ENCODE measurements at places on chromosomes 16 and 17. TPM values are rescaled to one million over a fixed set of nuclear protein-coding genes. Genes with fewer than 3 reads are reported as not detected.
A peak's percentile ranks its signal among the peaks of the same experiment; 100 is the strongest.

GRCh38 chr16:11621920-11622651 lies 35.4 kb upstream of the LITAF start:
- no peaks in the 10 kb centered on the region for H3K4me1 ChIP-seq
- no peak overlapping the region for H3K27ac ChIP-seq
- no peak overlapping the region for H3K4me3 ChIP-seq
- DNase-seq, result no peak

DNA sequence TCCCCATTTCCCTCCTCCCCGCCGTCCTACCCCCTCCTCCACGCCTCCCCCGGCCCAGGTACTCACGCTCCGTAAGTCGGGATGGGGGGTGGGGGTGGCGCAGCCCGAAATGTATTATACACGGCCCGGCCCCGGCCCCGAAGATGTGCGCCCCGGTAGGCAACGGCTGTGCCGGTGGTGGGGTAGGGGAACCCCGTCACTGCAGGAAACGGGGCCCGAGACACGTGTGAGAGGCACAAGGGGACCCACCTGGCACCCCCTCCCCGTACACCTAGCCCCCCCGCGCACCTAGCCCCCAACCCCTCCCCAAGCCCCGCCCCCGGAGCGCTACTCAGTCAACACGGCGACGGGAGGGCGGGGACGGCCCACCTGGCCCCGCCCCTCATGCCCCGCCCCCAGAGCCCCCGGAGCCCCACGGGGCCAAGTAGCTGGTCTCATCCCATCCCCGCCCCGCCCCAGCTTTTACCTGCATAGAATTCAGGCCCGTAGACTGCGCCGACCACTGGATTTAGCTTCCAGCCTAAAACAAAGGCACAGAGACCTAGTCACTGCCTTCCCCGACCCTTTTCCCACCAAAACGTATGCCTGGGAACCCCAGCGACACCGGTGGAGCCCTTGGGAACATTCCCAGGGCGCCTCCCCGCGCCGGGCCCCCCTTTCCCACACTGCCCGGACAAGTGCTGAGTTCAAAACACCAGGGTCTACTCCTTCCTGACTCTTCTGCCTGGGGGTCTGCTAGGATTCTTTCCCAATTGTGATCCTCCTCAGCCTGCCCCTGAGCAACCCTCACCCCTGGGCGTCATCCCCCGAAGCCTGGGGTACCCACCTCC lies 22.8 kb downstream of the ENGASE start:
- H3K27ac ChIP-seq, result no peak overlapping the region
- no peaks in the 10 kb centered on the region for H3K27me3 ChIP-seq
- H3K4me3 ChIP-seq, result no peak overlapping the region
- no peak for DNase-seq
- no peaks in the 10 kb centered on the region for H3K4me1 ChIP-seq
- no peaks in the 10 kb centered on the region for H3K36me3 ChIP-seq

GRCh38 chr16:27600381-27600780 lies 50.4 kb downstream of the KATNIP start:
- DNase-seq, result no peak
- no peak overlapping the region for H3K4me3 ChIP-seq
- H3K36me3 ChIP-seq, result no peaks in the 10 kb centered on the region
- no peaks in the 10 kb centered on the region for H3K27me3 ChIP-seq
- H3K27ac ChIP-seq, result no peak overlapping the region
- no peaks in the 10 kb centered on the region for H3K4me1 ChIP-seq

GRCh38 chr16:58099097-58099955 lies 29.9 kb downstream of the CFAP20 start:
- H3K27me3 ChIP-seq, result no peaks in the 10 kb centered on the region
- no peak for DNase-seq

The TPSD1 gene
- total RNA-seq, result not detected

GRCh38 chr16:73063854-73064211 lies 15.9 kb upstream of the ZFHX3 start:
- no peaks in the 10 kb centered on the region for H3K27me3 ChIP-seq
- H3K27ac ChIP-seq, result no peak overlapping the region
- peaks cover 39% of the 10 kb centered on the region for H3K4me1 ChIP-seq
- DNase-seq, result no peak

DNA sequence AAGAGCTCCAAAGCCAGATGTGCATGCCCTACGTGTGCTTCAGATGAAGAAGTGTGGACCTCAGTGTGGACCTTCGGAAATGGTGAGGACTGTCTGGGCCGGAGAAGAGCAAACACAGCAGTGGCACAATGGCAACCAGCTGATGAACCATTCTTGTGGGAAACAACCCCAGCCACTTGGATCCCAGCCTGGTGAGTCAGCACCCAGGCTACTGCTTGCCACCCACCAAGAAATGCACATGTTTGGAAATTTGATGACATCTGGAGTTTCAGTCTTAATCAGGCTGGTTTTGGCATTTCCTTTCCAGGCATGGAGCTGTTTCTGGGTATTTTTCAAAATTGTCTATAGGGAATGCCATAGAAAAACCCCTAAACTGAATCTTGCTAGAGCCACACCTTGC lies 42.7 kb downstream of the DYNLRB2 start:
- no peaks in the 10 kb centered on the region for H3K4me1 ChIP-seq
- no peaks in the 10 kb centered on the region for H3K36me3 ChIP-seq
- no peak overlapping the region for H3K4me3 ChIP-seq
- no peaks in the 10 kb centered on the region for H3K27me3 ChIP-seq
- no peak for DNase-seq

DNA sequence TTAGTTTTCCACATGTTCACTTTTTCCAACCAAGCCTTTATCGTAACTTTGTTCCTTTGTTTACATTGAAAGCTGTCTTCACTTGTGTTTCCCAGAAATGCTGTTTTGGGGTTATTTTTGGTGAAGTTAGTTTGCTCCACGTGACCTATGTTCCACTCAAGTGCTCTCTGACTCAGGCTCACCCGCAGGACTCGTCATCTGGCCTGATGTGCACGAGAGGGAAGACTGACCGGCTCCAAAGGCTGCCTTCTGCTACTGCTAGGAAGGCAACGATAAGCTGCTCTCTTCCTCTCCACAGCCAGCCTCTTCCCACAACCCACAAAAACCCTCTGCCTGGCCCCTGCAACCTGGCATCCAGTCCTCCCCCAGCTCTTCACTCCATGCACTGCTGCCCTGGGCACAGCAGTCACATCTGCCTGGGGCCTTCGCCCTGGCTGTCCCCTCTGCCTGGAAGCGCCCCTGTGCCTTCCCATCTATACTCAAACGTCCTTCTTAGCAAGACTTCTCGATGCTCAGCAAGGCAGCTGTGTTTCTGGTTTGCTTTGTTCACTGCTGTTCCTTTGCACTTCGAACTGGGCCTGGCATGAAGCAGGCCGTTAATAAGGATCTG lies 28.0 kb downstream of the ZCCHC14 start:
- H3K36me3 ChIP-seq, result no peaks in the 10 kb centered on the region
- peaks cover 42% of the 10 kb centered on the region for H3K4me1 ChIP-seq
- H3K27me3 ChIP-seq, result no peaks in the 10 kb centered on the region
- H3K4me3 ChIP-seq, result no peak overlapping the region
- peak; percentile 64 for DNase-seq

- H3K4me3 ChIP-seq, result peak within 1 kb of the TSS; percentile 65
- no peaks in the 10 kb centered on the region for H3K27me3 ChIP-seq
- H3K27ac ChIP-seq, result peak within 1 kb of the TSS; percentile 60
Observed at GRCh38 chr17:12789481-12790248, at the start of gene ARHGAP44. ARHGAP44 (plus strand) TSS chr17:12789498; CDS start chr17:12789839, 341 bp downstream.

DNA sequence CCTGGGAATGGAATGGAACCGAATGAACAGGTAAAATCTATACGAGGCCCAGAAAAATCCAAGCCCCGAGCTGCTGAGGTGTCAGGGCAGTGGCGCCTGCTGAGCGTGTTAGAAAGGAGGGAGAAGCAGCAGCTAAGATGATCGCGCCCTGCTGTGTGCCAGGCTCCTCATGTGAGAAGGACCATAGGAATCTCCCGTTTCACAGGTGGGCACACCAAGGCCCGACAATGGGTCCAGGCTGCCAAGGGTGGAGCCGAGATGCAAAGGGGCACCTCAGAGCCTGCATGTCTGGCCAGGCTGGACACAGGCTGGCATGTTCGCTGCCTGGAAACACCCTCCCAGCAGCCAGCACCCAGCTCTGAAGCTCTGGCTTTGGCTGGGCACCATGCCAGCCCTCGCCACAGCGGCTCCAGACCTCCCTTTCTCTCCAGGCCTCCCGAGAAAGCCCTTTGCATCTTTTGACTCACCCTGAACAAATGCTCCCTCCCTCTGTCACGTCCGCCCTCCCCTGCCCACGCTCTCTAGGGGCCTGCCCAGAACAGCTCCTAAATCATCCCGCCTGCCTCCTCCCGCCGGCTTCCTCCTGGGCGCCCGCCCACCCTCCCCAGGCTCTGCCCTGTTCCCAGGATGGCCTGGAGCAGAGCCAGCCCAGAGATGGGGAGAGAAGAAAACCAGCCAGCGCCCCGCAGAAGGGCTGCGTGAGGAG lies 217.8 kb upstream of the GSE1 start:
- H3K4me1 ChIP-seq, result no peaks in the 10 kb centered on the region
- DNase-seq, result peak; percentile 74
- H3K4me3 ChIP-seq, result no peak overlapping the region
- no peaks in the 10 kb centered on the region for H3K27me3 ChIP-seq
- no peak overlapping the region for H3K27ac ChIP-seq

The MYH1 gene
- not detected for total RNA-seq

DNA sequence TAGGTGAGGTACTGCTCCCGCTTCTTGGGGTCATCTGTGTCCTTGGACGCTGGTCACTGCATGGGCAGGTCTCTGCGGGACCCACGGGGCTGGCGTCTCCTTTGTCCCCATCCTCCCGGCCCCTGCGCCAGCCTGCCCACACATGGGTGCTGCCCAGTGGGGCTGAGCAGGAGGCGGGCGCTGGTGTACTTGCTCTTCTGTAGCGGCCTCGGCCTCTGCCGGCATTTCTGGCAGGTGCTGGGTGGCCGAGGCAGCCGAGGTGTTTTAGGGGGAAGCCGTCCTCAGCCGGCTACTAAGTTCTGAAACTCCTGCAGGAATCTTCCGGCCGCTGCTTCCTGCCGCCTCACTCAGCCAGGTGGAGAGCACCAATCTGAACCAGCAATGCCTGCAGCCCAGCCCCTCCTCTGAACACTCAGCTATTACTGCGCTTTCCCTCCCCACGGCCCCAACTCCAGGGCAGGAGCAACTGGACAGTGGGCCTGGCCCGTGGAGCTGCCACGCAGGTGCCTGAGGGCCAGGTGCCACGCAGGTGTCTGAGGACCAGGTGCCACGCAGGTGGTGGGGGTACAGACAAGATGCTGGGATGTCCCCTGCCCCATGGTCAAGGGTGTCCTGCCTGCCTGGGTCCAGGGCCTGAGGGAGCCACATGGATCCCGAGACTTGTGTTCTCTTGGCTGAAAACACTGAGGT lies 10.0 kb downstream of the DECR2 start:
- no peaks in the 10 kb centered on the region for H3K27me3 ChIP-seq
- no peaks in the 10 kb centered on the region for H3K4me1 ChIP-seq
- H3K4me3 ChIP-seq, result no peak overlapping the region
- no peak for DNase-seq
- no peaks in the 10 kb centered on the region for H3K36me3 ChIP-seq

The C17orf78 gene
- not detected for total RNA-seq

The KRTAP2-3 gene
- not detected for total RNA-seq

DNA sequence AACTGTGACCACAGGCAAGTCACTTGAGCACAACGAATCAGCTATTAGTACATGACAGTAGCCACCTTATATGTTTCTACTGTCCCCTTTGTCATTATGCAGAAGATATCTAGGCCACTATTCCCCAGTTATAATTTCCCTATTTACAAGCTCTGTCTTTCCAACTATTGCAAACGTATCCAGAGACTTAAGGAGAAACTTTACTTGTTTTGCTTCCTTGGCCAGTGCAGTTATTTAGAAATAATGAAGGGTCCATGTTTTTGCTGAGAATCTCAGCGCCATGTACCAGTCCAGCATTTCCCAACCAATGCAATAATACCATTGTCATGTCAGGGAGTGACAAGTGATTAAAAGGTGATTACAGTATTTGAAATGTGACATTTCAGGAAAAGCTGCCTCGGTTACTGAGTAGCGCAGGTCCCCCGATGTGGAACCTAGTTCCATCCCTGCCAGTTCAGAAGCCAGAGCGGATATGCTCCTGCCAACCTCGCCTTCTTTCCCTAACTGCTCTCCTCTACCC lies 743 bp downstream of the ZNF624 start:
- H3K36me3 ChIP-seq, result no peaks in the 10 kb centered on the region
- H3K27ac ChIP-seq, result peak overlapping the region; percentile 86
- no peak for DNase-seq
- peaks cover 4% of the 10 kb centered on the region for H3K4me1 ChIP-seq
- H3K4me3 ChIP-seq, result peak overlapping the region; percentile 35

DNA sequence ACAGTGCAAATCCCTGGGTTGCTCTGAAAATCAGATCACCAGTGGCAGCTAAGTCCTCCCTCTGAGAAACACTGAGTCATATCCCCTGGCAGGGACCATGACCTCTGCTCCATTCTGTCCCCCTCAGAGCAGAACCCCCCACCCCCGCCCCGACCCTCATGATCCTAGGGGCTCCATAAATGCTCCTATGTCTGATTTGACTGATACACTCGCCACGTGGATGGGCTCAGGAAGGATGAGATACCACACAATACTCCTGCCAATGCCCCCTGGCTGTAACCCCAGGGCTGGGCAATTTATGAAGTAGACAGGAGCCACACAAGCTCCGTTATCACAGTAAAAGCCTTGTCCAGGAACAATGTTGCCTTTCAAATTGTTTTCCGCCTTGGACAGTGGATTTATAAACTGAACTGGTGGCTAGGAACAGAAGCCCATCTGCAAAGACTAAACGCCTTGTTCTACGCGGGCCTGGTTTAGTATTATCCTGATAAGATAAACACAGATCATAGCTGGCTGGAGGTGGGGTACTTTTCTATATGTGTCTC lies 394.8 kb downstream of the SLC39A11 start:
- DNase-seq, result no peak
- H3K27ac ChIP-seq, result peak overlapping the region; percentile 14
- no peak overlapping the region for H3K4me3 ChIP-seq
- H3K36me3 ChIP-seq, result no peaks in the 10 kb centered on the region

- H3K36me3 ChIP-seq, result no peaks in the 10 kb centered on the region
- no peaks in the 10 kb centered on the region for H3K27me3 ChIP-seq
- no peak overlapping the region for H3K27ac ChIP-seq
- H3K4me1 ChIP-seq, result no peaks in the 10 kb centered on the region
- H3K4me3 ChIP-seq, result no peak overlapping the region
Observed at GRCh38 chr16:48492133-48492532, 106.9 kb upstream of the SIAH1 start.

The ZDHHC7 gene
- total RNA-seq, result 13.1 TPM

DNA sequence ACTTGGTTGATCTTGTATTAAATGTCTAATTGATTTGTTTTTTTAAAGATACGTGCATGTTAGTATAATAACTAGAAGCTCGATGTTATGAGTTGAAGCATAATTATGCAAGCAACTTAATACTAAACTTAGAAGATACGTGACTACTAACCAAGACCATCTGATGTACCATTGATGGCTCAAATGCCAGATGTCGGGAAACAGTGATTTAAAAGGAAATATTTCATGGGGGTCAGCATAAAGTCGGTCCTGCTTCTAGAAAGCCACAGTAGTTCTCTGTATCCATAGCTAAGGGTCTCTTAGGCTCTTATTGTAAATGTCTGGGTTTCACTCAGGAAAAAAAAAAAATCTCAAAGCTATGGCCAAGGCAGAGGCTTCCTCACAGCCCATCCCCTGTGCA lies 61.2 kb upstream of the RBFOX1 start:
- H3K4me3 ChIP-seq, result no peak overlapping the region
- H3K36me3 ChIP-seq, result no peaks in the 10 kb centered on the region
- no peak overlapping the region for H3K27ac ChIP-seq

The FXR2 gene
- 12.8 TPM for total RNA-seq
